ENCODE measurements at places on chromosomes 6 and 20. TPM values are rescaled to one million over a fixed set of nuclear protein-coding genes. Genes with fewer than 3 reads are reported as not detected.

AGPAT4 gene
- 1.5 TPM for total RNA-seq

DNA sequence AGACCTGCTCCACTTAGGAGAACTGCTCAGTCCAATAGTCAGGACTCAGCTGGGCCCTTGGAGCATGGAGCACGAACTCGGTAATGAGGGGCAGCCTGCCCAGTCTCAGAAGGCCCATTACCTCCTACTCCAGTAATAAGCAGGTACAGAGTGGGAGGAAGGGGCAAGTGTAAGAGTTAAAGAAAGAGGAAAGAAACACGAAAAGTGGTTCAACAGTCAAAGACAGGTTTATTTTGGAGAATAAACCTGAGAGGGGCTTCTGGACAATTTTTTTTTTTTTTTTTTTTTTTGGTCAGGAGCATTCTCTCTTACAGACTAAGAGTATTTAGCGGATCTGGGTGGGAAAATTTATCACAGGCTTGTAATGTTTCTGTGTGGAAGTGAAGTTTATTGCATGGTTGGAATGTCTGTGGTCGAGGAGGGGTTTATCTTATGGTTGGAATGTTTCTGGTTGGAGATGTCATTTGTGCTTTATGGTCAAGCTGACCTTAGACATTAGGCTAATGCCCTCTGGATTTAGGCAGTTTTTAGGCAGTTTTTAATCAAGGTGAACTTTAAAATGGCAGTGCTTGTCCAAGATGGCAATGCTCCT lies 340.1 kb downstream of the BCKDHB start:
- DNase-seq: no peak

- no peak for DNase-seq
These were observed 20.2 kb downstream of the RNF8 start for GRCh38 chr6:37373822-37374471.

RAET1L gene
- total RNA-seq: not detected

GRCh38 chr6:4157506-4157905 lies 22.1 kb upstream of the ECI2 start:
- no peak for DNase-seq

IER3 gene
- 531 TPM for total RNA-seq

DNA sequence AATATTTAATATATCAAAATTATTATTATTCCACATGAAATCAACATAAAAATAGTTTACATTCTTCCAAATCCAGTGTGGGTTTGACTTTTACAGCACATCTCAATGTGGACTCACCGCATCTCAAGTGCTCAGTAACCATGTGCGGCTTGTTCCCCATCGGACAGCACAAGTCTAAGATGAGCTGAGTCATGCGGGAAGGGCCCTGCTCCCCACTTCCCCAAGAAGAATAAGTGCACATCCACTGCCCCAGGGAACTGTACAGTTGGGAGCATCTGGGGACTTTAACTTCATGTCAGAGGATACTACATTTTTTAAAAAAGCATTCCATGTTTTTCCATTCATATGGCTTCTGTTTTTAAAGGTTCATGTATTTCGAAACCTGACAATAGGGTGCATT lies 325.6 kb downstream of the BTBD3 start:
- DNase-seq: no peak

GRCh38 chr6:18214003-18214402 lies 50.3 kb downstream of the DEK start:
- no peak for DNase-seq

DNA sequence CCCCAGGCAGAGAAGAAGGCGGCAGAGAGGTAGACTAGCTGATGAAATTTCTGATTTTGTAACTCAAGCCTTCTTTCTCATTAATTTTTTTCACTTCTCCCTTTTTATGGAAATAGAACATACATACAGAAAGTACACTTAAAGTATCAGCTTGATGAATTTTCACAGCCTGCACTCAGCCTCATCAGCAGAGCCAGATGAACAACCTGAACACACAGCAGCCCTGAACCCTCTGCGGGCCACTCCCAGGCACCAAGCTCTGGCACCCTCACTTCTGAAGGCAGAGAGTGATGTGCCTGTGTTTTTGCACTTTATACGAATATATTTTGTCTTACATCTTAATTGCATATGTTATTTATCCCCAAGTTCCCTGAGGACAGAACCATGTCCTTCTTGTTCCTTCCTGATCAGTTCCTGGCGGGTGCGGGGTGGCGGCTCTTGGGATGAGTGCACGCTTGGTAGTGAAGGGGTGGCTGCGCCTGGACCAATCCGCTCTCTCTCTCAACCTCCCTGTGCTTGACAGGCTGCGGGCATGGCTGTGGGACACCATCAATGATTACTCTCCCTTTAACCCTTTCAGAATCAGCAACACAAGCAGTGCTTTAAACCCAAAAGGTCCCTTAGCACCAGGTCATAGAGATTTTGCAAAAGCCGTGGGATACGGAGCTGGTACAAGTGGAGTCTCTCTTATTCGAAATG lies 34.8 kb upstream of the AFDN start:
- no peak for DNase-seq

- DNase-seq: no peak
These were observed 215.2 kb downstream of the LAMA2 start for GRCh38 chr6:129098061-129098553.

GRCh38 chr20:17967521-17968365 lies 851 bp downstream of the SNX5 start:
- DNase-seq: no peak

PDE10A gene
- 0.03 TPM for total RNA-seq

DNA sequence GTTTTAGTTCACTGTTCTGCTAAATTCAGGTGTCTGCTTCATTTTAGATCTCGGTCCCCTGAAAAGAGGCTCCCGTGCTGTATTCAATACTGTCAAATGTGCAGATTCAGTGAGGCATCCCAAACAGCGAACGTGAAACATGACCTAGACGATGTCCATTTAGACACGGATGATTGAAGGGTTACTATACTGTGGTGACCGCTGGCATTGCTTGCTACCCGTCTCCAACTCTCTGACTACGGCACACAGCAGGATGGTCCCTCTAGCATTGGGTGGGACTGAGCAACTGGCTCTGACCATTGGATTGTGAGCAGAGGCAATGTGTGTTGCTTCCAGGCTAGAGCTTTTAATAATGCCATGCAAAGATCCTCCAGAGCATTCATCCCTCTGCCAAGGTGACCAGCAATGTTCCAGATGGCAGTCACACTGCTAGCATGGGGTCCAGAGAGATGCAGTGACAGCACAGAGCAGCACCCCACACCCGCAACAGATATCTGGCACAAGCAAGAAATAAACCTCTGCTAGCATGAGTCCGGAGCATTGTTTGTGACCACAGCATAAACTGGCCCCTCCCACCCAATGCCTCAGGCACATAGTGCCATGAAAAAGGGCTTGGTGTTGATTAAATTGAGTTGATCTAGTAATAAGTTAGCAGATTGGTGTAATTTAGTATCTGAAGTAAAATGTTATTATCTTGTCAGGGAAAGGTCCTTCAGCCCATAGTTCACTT lies 9.0 kb downstream of the METTL24 start:
- no peak for DNase-seq

- no peak for DNase-seq
These were observed 72.1 kb downstream of the AFDN start for GRCh38 chr6:167898673-167899311.

DNA sequence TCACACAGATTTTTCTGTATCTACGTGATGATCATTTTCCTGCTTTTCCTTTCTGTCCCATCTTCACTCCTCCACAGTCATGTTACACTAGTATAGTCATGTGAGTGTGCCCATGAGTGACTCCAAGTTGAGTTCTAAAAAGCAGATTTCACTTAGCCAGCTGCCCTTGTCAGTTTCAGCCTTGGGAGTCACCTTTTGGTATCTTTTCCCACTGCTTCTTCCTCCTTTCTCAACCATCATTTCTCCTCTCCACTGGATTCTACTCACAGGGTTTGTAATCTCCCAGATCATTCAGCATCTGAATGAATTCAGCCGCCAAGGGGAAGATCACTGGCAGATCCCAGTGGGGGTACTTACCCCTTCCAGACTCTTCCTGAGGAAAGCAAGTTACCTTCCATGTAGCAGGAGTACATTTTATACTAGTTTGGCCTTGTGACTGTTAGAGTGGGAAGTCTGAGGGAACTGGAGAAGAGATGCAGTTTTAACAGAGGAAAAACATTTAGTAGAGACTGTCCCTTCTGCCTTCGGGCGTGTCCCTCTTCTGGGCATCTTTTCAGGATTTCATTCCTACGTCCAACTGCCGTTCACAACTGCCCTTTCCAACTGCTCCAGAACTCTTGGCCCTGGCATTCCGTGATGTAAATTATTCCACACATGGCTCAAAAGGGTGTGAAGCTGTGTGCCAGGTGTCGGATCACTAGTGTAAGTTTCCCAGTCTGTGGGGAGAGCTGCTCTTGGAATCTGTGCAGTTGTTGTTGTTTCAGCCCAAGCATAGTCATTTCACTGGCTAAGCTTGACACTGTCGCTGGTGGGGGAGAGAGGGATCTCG lies 38.9 kb downstream of the BICRAL start:
- DNase-seq: no peak

DNA sequence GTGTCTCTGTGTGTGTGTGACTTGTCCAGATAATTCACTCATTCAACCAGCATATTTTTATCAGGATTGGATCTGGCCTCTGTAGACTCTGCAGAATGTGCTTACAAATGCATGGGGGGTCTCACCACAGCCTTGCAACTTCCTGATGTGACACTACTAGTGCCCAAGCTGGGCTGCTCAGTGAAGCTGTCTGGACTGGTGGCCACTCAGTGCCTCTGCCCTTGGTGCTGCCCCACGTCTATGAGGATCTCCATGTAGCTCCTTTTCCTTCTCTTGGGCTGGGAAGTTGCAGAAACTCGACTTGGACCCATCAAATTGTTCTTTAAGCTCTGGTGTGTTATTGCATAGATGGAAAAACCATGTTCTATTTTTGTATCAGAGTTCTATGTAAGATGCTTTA lies 75.8 kb downstream of the NRN1 start:
- DNase-seq: no peak

DNA sequence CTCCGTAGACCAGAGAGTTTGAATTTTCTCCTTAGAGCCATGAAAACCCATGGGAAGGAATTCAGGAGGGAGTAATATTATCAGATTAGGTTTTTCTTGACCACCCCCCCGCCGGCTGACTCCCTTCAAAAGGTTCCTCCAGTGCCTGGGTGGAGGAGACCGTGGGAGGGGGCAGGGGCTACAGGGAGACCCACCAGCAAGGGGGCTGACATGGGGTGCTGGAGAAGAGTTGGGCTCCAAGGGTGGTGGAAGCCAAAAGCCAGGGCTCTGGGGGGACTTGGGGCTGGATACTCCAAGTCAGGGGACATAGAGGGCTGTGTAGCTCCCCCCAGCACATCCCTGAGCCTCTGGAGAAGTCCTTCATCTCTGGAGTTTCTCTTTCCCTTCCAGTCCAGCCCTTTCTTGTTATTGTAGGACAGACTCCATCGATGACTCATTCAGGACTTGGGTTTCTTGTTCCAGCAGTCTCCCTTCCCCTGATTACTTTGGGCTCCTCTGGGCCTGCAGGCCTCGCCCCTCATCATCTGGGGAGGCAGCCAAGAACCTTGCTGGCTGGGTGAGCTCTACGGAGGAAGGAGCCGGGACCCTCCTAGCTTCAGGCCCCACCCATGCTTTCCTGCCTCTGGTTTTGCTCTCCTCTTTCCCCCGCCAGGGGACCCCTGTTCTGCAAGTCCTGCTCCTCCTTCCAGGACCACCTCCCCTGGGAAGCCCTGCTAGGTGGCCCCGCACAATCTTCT lies 10.5 kb upstream of the KIAA1755 start:
- no peak for DNase-seq

DNA sequence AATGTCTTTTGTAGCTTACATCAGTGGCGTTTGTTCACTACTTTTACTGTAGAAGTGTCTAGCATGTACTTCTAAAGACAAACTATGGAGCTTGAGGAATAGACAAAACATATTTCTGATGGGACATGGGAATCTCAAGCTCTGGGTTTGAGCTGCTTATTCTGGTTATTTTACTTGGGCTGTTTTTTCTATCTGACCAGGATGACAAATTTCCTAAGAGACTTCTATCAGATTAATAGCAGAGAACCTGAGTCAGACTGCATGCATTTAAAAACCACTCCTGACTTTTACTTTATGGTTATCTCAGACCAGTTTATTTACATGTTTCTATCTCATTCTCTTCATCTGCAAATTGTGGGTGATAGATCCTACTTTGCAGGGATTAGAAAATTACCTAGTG lies 1282.3 kb upstream of the GJE1 start:
- no peak for DNase-seq

FILIP1 gene
- not detected for total RNA-seq

LY6G6F gene
- total RNA-seq: not detected

DNA sequence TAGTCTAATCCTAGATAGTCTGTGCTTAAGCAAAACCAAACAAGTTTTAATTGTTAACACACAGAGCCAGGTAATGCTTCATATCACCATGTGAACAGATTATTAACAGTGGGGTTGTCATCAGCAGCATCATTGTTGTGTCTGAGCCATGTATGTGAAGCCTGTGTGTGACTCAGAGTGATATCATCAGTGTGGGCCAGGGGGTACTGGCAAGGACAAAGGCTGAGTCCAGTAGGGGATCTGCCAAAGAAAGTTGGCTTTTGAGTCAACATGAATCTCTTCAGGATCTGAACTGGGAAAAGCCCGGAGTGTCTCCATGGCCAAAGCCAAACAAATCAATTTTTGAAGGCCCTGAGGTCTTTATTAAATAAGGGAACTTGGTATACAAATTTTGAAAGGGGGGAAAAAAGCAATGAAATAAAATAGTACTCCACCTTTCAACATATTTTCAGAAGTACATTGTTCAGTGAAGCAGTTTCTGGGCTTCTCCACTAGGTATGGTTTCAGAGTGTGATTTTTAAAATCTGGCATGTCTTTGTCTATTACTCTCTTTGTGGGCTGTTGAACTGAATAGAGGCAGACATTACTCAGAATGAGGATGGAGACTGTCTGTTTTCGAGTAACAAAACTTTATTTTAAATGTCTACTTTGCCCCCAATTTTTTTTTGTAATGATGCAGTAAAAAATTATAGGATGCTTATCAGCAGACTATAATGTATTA lies 444.2 kb upstream of the JAG1 start:
- DNase-seq: no peak

GRCh38 chr6:81944661-81945060 lies 192.2 kb upstream of the TENT5A start:
- no peak for DNase-seq

SRSF12 gene
- total RNA-seq: 0.11 TPM

FKBP1C gene
- 1.2 TPM for total RNA-seq

- DNase-seq: no peak
These were observed 40.8 kb upstream of the FOXP4 start for GRCh38 chr6:41505122-41506049.

COL21A1 gene
- not detected for total RNA-seq

GRCh38 chr20:38191654-38192053 lies 26.6 kb upstream of the TGM2 start:
- DNase-seq: no peak

- no peak for DNase-seq
These were observed 8.5 kb downstream of the SCGN start for GRCh38 chr6:25660512-25660911.
